GM12864 (cell line): ENCODE measurements at places on chromosomes 11 and 22.

- DNase-seq = no peak
These were observed 16.2 kb downstream of the CBX7 start for GRCh38 chr22:39136317-39136716.

GRCh38 chr11:78415338-78415737 is 2.3 kb downstream of the GAB2 start:
- no peak for DNase-seq

DNA sequence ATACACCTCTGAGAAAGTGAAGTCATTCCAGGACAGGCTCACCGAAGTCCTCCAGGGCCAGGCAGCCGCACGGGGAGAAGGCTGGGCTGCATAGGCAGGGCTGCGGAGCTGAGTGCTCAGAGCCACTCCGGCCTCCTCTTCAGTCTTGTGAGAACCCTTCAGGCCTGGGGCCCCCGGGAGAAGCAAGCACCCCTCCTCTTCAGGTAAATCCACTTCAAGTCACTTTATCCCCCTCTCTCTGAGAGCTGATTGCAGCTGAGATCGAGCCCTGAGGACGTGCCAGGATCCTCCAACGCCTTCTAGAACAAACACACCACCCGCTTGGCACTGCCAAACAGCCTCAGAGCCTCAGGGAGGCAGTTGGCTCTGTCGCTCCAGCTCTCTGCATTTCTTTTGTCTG is 1526.3 kb downstream of the BRD1 start:
- no peak for DNase-seq

DNA sequence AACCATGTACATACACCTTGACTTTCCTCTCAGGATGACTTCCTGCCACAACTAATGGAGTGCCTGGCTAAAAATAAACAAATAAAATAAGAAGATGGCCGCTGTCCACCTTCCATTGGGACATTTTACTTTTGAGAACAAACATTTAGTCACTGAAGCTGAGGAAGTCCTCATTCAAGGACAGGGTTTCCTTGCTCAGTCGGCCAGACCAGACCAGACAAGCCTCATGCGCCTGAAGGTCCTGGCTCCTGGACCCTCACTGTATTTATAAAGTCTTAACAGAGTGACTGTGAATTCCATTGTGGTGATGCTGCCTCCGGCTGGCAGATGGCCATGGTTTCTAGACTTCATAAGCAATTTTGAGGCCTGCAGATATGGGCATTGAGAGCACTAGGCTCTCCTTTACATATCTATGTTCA is 114.5 kb downstream of the MAML2 start:
- DNase-seq = no peak

DNA sequence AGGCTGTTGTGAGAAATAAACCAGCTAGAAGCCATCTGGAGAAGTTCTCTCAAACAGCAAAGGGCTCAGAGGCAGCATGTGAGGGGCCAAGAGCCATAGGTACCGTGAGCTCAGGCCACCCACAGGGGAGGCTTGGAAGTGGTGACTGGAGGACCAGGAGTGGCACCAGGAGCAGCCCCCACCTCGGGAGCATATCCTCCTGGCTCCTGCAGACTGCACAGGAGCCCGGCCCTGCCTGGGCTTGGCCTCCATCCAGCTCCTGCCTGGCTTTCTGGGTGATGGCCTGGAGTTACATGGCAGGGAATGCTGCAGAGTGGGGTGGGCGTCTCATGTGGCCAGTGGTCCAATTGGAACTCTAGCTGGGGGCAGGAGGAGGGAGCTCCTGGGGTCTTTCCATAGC is 4.2 kb upstream of the MPPED1 start:
- DNase-seq = no peak

GRCh38 chr11:64094463-64095260 is 58.9 kb downstream of the FLRT1 start:
- DNase-seq = no peak

DNA sequence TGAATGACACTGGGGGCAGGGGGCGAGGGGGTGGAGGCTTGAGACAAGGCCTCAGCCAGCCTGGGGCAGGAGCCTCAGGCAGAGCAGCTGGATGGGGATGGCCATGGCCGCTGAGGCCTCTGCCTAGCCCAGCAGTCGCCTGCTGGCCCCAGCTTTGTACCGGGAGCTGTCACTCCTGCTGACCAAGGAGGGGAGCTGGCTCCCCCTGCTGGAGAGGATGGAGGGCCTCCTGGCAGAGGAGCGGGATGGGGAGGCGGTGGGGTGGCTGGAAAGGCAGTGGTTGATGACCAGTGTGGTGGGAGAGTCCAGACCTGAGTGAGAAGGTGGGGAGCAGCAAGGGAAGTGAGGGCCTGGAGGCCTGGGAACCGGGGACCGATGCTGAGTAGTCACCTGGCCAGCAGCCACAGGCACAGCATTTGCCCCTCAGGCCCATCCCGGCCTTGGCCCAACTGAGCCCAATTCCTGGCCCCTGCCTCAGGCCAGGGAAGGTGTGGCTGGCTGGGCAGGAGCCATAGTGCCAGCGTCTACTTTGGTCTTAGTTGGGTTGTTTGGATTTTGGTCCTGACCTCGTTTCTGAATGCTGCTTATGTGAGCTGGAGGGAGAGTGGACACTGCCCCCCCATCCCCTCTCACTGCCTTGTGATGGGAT is 6.0 kb upstream of the SUSD2 start:
- no peak for DNase-seq

- no peak for DNase-seq
These were observed 84.4 kb upstream of the TRPC6 start for GRCh38 chr11:101668236-101668635.

GRCh38 chr22:29633514-29634312 is 30.3 kb downstream of the NF2 start:
- no peak for DNase-seq
